DMS79 (cell line): ENCODE measurements at places on chromosomes 5 and 9.

- no peak for DNase-seq
Measured at GRCh38 chr9:24487250-24487861, 58.3 kb downstream of the IZUMO3 start.

- DNase-seq, result no peak
Measured at GRCh38 chr5:179382486-179382885, 37.2 kb upstream of the ADAMTS2 start.

- DNase-seq, result no peak
Measured at GRCh38 chr5:106649031-106649430, 1021.7 kb downstream of the EFNA5 start.

GRCh38 chr9:19934301-19934871 is 145.5 kb upstream of the SLC24A2 start:
- DNase-seq, result no peak

DNA sequence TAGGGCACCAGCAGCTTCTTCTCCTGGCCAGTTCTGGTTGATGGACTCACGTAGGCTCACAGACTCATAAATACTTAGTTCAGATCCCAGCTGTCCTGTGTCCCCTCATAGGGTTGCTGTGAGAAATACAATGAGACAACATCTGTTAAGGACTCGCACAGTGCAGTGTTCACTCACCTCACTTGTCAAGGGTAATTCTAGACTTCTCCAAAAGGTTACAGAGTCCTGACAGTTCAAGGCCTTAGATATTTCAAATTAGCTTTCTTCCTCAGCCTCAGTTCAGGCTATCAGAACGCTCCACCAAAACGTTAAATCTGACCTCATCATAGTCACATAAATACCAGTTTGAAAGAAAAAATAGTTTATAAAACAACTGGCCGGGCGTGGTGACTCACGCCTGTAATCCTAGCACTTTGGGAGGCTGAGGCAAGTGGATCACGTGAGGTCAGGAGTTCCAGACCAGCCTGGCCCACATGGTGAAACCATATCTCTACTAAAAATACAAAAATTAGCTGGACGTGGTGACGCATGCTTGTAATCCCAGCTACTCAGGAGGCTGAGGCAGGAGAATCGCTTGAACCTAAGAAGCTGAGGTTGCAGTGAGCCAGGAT is 106.3 kb downstream of the UGCG start:
- no peak for DNase-seq
